Upper lobe of left lung (tissue), 6 donors: ENCODE measurements at places on chromosomes 1 and 21. TPM values are rescaled to one million over a fixed set of nuclear protein-coding genes. Genes with fewer than 3 reads are reported as not detected.
A peak's percentile ranks its signal among the peaks of the same experiment; 100 is the strongest.

DNA sequence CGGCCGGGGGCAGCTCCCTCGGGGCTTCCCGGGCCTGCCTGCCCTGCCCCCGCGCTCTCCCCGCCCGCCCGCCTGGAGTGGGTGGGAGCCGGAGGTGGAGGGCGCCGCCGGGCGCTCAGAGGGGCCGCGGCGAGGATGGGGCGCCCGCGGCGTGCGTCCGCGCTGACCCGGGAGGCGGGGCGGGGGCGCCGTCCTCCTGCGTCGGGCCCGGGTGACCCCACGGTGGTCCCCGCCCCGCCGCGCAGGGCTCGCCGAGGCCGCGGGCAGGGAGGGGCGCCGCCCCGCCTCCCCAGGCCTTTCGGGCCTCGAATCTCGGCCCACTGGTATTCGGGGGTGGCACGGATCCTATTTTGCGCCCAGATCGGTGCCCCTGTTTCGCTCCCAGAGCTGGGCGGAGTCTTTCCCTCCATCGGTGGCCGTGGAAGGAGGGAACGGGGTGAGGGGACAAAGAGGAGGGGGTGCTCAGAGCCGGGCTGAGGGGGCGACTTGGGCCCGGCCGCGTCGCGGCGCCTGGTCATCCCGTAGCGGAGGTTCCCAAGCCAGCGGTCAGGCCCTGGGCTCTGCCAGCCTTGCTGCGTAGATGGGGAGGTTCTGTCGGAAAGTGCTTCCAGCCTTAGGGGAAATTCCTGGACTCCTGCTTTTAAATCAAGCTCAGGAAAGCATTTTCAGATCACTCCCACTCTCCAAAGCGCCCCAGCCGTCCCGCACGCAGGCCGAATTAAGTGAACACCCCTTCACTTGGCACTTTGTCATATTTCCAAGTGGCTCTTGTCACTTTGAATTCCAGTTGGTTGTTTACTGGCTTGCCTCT lies 545 bp downstream of the PATJ start:
- DNase-seq = peak; percentile 32

Gene ANP32E
- 27.3 TPM for total RNA-seq

DNA sequence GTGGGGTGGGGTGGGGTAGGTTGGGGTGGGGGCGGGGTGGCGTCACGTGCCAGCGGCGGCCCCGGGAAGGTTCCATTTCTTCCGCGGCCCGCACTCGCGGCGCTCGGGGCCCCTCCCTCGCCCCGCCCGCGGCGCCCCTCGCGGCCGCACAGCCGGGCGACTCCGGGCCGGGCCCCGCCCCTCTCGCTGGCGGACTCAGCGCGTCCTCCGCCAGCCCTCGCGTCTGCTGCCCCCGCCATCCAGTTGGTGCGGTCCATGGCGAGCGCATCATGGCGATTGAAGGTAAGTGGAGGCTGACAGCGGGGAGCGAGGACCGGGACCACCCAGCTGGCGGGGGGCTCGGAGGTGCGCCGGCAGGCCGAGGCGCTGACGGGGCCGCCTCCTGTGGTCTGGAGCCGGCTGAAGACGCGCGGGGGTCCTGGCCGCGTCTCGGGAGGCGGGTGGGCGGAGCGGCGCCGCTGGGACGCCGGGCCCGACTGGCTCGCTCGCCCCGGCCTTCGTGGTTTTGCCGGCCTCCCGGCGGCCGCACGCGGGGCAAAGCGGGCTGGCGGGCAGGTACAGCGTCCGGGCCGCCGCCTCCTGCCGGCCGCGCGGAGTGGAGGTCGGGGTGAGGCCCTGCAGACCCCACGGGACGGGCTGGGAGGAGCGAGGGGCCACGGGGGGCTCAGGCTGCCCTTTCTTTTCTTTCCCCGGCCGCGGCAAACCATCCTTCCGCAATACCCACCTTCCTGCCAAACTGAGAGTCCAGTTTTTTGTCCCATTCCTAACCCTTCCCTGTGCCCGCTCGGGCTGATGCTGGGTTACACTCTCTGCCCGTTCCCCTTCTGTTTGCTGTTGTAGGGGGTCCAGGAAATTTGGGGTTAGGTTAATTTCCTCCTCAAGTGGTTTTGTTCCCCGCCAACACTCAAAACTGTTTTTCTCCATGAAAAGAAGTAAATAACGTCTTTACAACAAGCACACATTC lies at the start of gene SYT14:
Gene SYT14, plus strand, starts transcription at position 222 of the 964 bp plus-strand sequence. Its CDS starts 48 bp downstream, at position 270.
- no peak for DNase-seq

DNA sequence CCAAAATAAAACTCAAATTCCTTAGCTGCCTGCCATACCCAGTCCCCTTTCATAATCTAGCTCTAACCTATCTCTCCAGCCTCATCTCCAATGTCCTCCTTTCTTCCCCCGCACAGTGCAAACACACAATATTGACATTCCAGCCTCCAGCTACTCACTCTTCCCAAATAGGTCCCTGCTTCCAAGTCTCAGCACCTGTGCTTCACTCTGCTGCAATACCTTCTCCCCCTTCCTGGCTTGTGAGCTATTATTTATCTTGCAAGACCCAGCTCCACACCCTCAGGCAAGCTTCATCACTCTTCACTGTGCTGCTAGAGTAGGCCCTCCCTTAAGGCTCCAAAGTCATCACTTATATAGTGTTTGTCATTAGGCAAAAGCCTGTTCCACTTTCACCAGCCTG lies 9.7 kb downstream of the PLPP3 start:
- DNase-seq = no peak

- DNase-seq = no peak
Measured at GRCh38 chr1:31482482-31483011, 69.5 kb downstream of the SERINC2 start.

- DNase-seq = no peak
Measured at GRCh38 chr1:203151362-203152157, 24.0 kb downstream of the ADORA1 start.

DNA sequence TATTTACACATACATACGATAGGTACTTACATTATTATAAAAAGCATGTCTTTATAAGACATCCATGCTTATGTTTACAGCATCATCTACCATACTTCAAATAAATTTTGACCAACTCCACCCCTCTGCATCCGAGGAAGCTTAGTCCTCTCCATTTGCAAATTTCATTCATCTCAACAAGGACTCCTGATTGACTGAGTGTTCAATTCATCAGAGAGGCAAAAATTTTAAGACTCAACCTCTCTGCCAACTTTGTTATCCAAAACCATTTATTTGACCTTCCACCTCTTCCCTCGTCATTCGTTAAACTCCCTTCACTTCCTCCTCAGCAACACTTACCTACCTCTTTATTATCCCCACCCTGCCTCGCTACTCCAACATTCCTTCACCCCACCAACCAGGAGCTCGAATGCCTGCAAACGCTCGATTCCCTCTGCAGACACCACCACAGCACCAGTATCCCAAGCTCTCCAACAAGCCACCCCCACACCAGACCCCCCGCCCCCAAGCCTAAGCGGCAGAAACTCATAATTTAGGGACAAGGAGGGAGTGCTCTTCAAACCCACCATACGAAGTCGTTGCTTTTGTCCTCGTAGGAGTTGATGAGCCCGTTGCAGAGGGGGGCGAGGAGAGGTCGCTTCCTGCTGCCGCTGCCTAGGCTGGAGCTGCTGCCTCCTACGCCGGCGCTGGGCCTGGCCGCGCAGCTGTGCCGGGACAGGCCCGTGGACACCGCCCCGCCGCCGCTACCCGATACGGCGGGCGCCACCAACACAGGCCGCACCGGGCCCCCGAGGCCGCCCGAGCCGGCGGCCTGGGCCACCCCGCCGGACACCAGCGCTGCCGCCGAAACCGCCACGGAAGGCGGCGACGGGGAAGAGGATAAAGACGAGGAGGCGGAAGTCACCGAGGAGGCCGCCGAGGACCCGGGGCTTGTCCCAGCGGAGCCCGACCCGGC lies 803 bp downstream of the COP1 start:
- DNase-seq = peak; percentile 91

Gene MR1
- total RNA-seq = 25.4 TPM

GRCh38 chr1:94863919-94864318 lies 43.8 kb downstream of the SLC44A3 start:
- no peak for DNase-seq

Gene C1orf198
- 130 TPM for total RNA-seq

DNA sequence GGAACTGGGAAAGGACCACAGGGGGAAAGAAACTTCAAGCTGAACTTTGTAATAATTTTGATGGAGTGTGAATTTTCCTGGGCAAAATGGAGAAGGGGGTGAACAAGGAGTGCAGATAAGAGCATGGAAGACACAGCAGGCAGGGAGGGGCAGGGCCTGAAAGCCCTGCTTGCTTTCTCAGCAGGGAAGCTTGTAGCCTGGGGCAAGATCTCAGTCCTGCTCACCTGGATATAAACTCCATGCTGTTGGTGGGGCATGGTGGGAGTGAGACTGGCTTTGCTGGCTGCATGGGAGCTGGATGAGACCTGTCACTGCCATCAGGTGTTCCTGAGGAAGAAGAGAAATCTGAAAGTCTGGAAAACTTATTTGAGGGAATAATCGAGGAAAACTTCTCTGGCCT lies 58.7 kb upstream of the RC3H1 start:
- no peak for DNase-seq

- DNase-seq = no peak
Measured at GRCh38 chr1:165887877-165888551, 60.6 kb downstream of the UCK2 start.

DNA sequence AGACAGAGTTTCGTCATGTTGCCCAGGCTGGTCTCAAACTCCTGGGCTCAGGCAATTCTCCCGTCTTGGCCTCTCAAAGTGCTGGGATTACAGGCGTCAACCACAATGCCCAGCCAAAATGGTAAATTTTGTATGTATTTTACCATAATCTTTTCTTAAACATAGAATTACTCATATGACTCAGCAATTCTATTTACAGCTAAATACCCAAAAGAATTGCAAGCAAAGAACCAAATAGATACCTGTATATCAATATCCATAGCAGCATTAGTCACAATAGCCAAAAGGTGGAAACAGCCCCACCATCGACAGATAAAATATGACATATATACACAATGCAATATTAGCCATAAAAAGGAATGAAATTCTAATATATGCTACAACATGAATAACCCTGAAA lies 36.5 kb downstream of the TESK2 start:
- no peak for DNase-seq
